ENCODE measurements at places on chromosomes 1 and 21.

GRCh38 chr21:34877485-34878128 lies 171.5 kb downstream of the RUNX1 start:
- DNase-seq, result no peak

DNA sequence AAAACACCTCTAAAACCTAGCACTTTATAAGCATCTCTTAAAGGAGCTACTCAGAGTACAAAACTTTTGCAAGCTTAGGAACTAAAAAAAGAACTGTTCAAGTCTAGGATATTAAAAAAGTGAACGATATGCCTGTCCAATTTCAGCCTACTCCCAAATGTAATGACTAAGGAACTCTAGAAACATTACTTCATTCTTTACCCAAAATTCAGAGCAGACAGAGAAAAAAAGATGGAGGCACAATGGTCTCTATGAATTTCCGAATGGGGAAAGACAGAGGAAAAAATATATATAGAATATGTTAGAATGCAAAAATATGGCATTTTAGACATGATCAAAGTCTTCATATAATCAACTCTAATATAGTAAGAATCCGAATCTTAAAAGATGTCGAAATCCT lies 61.2 kb downstream of the TP53BP2 start:
- DNase-seq, result no peak

DNA sequence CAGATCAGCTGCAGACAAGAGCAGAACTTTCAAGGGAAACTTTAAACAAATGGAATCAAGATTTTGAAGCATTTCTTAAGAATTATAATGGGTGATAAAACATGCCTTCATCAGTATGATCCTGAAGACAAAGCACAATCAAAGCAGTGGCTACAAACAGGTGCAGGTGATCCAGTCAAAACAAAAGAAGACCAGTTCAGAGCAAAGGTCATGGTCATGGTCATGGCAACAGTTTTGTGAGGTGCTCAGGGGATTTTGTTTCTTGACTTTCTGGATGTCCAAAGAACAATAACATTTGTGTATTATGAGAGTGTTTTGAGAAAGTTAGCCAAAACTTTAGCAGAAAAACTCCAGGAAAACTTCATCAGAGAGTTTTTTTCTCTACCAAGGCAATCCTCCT lies 681.7 kb upstream of the PTBP2 start:
- DNase-seq, result no peak

DNA sequence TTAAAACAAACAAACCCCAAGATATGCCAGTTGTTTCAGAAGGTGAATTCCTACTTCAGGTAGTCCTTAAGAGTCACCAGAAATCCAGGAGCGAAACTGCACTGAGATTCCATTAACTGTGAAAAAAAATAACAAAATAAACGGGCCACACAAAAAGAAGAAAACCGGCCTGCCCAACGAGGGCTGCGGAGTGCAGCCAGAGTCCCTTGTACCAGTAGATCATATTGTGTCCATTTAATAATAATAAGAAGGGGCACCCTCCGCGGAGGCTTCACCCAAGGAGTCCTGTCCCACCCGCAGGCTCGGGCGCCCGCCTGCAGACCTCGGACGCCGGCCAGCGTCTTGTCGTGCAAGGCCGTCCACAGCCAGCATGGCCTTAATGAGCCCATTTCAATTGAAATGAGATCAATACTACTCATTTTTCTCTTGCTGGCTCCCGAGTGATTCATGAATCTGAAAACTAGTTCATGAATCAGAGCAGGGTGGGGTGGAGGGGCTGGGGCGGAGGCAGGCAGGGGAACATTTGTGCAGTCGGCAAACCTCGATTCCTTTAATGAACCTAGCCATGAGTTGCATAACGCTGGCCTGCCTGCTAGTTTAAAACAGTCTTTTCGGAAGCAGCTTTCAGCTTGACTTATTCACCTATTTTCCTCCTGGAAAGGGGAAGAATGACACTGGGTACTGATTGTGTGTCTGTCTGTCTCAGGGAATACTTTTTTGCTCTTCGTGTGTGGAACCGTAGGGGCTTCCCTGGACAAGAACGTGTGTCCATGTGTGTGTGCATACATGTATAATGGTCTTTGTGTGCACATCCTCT lies 113.1 kb upstream of the IRF2BP2 start:
- peak; percentile 62 for DNase-seq

DNA sequence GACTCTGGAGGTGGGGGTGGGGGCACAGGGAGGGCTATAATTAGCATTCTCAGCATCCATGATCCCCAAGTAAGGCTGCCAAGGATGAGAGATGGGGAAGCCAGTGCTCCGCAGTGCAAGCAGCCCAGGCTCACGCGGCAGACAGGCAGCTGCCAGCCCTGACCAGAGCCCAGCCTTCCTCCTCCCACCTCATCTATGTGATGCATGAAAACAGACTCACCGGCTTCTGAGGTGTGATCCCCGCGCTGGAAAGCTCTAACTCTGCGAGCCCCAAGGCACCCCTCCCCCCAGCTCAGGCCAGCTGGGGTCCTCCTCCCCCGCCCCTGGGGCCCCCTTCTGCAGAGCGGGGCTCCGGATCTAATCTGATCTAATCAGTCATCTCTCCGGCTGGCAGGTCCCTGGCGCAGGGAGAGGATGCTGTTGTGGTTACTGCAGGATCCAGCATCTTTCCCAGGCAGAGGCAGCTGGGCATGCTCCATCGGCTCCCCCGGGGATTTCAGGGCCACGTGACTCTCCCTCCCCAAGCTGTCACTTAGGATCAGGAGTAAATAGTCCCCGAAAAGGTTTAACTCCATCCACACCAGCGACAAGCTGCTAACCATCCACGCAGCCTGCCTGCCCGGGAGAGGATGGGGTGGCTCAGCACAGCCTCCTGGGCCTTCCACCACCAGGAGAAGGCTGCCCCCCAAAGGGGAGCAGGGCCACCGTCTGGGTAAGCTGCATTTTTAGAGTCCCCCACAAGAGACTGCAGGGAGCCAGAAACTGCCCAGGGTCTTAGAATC lies at the start of gene PLEKHA6:
Gene PLEKHA6, minus strand, starts transcription at position 456 of the 782 bp plus-strand sequence. CDS start 86,202 bp downstream, outside the sequence.
- no peak for DNase-seq

DNA sequence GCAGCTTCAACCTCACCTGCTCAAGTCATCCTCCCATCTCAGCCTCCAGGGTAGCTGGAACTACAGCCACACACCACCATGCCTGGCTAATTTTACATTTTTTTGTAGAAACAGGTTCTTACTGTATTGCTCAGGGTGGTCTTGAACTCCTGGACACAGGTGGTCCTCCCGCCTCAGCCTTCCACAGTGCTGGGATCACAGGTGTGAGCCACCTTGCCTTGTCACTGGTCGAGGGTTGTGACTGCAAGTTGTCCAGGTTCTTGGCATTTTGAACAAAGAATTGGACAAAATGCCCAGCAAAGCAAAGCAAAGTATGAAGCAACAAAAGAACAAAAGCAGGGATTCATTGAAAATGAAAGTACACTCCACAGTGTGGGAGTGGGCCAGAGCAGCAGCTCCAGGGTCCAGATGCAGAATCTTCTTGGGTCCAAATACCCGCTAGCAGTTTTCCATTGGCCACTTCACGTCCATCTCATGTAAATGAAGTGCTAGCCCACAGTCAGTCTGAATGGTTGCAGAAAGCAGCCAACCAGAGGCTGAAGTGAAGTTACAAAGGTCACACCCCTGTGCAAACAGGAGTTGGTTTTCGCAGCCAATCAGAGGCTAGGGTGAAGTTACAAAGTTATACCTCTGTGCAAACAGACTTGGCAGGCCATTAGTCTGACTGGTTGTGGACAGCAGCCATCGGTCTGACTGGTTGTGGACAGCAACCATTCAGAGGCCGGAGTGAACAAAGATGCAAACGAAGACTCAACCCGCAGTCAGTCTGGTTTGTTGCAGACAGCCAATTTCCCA lies 109.5 kb upstream of the KIF26B start:
- DNase-seq, result no peak

GRCh38 chr1:187006896-187007295 lies 178.1 kb downstream of the PLA2G4A start:
- DNase-seq, result no peak

DNA sequence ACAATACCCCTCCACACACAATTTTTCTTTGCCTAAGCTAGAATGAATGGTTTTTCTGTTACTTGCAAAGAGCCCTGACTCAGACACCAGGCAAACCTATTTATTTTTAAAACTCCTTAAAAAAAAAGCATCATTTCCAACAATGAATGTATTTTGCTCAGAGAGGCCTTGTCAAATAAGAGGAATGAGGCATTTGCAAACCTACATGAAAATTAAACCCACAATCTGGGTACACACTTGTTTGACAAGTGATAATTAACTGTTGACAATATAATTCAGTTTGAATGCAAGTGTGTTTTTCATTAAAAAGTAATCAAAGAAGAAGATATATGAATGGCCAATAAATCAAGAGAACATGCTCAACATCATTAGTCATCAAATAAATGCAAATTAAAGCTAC lies 339.5 kb downstream of the PTPRU start:
- no peak for DNase-seq

DNA sequence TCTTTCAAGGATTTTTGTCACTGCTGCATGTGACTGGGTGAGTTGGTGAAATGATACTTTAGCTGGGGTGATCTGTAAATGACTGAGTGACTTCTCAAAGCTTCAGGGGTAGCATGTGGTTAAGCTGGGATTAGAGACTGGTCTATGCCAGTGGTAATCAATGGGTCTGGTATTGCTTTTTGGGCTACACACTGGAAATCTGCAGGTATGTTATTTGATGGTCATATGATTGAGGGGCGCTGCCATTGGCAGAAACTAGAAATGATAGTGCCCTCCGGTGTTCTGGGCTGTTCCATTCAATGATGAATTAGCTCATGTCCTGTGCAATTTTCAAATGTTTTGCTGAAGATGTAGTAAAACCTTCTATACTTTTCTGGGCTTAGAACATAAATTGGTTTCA lies 39.7 kb upstream of the DNAJC6 start:
- DNase-seq, result no peak

- no peak for DNase-seq
Measured at GRCh38 chr1:226945106-226945857, 5.2 kb downstream of the COQ8A start.

GRCh38 chr1:39613250-39613649 lies 26.2 kb downstream of the HEYL start:
- DNase-seq, result no peak

DNA sequence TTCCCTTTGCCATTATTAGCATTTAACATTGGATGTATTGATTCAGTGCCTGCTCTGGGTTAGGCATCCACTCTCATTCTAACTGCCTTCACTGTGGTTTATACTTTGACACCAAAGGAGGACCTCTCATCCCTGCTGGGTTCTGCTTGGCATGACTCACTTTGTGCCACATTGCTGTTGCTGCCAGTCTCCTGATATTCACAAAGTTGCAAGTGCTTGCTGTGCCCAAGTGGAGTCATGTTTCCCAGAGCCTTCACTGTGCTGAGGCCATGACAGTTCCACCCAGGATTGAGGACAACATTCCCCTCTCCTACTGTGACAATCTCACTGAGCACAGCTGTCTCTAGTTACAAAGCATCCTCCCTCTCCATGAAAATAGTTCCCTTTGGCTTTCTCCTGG lies 519.9 kb upstream of the USP24 start:
- no peak for DNase-seq
